ENCODE measurements at places on chromosomes 3 and 15.

DNA sequence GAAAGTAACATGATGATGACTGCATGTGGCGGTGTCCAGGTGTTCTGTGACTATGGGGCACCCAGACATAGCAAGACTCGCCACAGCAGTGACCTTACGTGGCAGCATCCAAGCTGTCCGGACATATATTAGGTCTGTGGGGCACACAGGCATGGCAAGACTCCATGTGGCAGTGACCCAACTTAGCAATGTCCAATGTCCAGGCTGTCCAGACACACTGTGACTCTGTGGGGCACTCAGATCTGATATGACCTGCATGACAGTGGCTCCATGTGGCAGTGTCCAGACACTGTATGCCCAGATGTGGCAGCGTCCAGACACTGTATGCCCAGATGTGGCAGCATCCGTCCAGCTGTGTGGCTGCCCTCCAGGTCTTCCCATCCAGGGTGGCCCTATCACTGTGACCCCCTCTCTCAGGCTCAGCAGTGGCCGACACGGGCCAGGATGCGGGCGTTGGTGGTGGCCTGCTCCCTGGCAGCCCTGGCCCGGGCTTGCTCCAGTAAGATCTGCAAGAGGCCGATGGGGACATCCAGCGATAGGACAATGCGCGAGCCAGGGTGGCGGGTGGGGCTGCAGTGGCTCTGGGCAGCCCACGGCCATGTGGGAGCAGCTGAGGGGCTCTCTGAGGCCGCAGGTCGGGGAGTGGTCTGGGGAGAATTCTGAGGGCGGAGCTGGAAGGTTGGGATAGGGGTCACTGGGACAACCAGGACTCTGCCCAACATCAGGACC is 1.1 kb downstream of the UCN2 start:
- no peak for DNase-seq

GRCh38 chr3:107904536-107905066 is 186.2 kb downstream of the CD47 start:
- DNase-seq, result no peak

DNA sequence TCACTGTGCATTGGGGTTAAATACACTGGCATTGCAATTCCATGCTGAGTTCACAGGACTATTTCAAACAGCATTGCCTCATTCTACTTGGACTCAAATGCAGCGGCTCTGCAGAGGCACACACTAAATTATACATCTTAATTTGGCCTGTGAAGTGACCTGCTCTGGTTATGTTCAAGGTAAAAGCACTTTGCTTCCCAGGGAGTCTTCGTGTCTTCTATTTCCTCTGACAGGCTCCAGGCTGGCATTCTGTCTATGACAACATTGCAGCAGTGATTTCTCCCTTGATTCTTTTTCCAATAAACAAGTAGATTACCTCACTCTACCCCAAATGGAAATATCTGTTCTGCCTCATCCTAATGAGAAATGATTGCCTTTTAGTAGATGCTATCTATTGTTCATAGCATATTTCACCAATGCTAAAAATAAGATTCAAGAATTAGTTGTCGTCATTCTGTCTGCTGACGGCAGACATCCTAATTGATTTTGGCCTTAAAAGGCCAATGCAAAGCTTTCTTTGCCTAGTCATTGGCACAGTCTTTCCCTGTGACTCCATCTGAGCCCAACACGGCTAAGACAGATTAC is 33.8 kb downstream of the FMN1 start:
- no peak for DNase-seq

GRCh38 chr3:173066044-173067004 is 74.7 kb downstream of the SPATA16 start:
- no peak for DNase-seq

Measured in hematopoietic multipotent progenitor cell treated with erythropoietin and hydrocortisone succinate and interleukin-3 and kit ligand, for 17 days (in vitro differentiated cells).